ENCODE measurements at places on chromosomes 11 and 22.
A peak's percentile ranks its signal among the peaks of the same experiment; 100 is the strongest.

DNA sequence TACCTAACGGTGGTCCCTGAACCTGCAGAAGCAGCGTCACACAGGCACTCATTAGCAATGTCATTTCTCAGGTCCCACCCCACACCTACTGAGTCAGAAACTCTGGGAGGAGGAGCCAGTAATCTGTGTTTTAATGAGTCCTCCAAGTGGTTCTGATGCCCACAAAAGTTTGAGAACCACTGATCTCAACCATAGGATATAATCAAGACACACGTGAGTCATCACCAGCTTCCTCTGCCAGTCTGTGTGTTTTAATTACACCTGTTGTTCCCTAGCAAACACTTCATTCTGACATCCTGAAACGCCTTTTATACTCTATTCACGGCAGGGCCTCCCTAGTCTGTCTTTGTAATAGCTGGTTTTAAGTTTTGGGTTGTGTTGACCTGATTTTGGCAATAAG lies 5.8 kb downstream of the TECTA start:
- no peak for DNase-seq

DNA sequence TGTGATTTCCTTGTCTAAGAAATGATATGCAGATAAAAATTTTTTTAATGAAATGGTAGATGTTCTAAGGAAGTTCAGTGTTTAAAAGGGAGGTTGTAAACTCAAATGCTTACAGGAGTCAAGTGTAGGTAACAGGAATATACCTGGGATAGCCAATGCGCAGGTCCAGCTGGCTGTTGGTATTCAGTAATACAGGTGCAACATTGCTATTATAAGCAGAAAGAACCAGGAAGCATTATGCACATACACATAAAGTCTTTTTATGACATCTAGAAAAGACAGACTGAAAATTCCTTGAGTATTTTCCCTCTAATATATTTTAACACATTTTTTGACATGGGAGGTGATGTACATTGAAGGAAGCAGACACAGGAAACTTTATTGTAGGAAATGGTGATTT lies 43.6 kb upstream of the B3GNT6 start:
- DNase-seq, result no peak

GRCh38 chr11:64712430-64713015 lies 10.5 kb downstream of the NRXN2 start:
- DNase-seq, result no peak

GRCh38 chr22:30074994-30075393 lies 5.3 kb upstream of the HORMAD2 start:
- DNase-seq, result no peak

- no peak for DNase-seq
Measured at GRCh38 chr11:13042873-13043342, 33.8 kb downstream of the RASSF10 start.

DNA sequence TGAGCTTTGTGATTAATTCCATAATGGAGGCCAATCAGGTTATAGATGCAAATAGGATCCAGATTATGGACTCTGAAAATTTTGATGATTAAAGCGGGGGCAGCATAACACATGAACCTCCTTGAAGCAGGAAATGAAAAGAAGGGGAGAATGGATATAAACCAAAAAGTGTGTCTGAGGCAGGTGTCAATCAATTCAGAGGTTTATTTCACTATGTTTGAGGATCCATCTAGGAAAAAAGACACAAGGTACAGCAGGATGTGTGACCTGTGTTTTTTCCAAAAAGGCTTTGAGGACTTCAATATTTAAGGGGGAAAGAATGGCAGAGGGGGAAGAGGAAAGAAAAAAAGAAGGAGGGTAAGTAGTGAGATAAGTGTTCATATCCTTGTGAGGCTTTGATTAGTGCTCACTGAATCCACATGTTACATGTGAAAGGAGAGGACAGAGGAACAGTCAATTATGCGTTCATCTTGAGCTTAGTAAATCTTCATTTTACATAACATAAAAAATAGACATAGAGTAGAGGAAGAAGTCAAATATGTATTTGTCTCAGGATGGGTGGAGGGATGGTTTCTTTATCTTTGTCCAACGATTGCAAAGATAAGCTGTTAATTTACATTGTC lies 34.1 kb downstream of the MS4A2 start:
- DNase-seq, result no peak

DNA sequence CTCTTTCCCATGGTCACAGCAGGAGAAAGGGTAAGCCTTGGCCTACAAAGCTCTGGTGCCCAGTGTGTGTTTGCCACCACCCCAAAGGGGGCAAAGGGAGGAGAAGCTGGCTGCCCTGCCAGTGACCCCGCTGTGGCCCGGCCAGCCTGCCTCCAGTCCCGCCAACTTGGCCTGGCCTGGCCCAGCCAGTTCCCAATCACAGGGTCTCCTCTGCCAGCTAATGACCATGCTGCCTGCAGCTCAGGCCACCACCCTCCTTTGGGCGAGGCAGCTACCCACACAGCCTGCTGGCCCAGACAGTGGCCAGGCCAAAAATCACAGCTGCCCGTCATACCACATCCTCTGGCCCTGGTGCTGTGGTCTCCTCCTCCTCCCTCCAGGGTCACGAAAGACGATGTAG lies 5.1 kb downstream of the GDPD5 start:
- DNase-seq, result no peak

DNA sequence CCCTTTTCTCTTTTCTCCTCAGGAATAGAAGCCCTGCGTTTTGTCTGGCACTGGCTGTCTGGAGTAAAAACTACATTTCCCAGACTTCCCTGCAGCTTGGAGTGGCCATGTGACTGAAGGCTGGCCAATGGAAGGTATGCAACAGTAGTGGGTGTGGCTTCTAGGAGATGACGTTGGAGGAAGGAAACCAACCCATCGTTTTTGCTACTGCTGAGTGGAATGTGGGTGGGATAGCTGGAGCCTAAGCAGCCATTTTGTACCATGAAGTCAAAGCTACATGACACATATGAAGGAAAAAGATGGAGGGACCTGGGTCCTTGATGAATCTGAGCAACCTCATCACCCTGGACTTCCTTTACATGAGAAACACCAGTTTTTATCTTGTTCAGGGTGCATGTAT lies 19.6 kb downstream of the FGF3 start:
- DNase-seq, result no peak

GRCh38 chr11:54985731-54986130 lies 276.2 kb upstream of the TRIM48 start:
- DNase-seq, result no peak

GRCh38 chr11:4523666-4524065 lies 21.3 kb upstream of the OR52M1 start:
- DNase-seq, result no peak

GRCh38 chr11:22703040-22703439 lies 36.6 kb downstream of the GAS2 start:
- DNase-seq, result no peak

DNA sequence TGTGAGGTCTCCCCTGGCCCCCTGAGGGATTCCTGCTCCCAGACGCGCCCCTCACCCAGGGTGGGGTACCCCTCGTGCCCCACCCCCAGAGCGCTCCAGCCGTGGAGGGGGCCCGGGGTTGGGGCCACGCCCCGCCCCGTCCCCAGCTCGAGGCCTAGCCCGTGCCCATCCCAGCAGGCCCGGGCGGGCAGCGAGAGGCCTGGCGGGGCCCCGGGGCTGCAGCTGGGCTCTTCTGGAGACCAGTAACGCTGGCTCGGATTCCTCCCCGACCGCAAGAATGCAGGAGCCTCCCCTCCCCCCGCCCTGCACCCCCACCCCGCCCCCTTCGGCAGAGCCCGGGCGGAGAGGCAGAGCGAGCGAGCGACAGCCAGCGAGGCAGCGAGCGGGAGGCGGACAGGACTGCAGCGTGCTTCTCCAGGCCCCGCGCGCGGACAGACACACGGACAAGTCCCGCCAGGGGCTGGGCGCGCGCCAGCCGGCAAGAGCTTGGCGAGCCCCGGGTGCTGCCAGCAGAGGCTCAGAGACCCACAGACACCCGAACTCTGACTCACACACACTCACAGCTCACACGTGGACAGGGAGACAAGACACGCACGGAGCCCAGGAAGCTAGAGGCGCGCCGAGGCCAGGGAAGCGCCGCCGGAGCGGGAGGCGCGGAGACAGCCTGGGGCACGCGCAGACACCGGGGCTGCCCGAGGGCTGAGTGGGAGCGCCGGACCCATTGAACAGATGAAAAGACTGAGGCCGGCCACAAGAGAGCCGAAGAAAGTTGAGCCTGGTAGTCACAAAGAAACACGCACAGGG lies 15.2 kb downstream of the BCL9L start:
- DNase-seq, result peak; percentile 71

- no peak for DNase-seq
Measured at GRCh38 chr11:12824281-12825041, 150.2 kb downstream of the TEAD1 start.

GRCh38 chr11:115530752-115531151 lies 26.5 kb upstream of the CADM1 start:
- DNase-seq, result no peak

DNA sequence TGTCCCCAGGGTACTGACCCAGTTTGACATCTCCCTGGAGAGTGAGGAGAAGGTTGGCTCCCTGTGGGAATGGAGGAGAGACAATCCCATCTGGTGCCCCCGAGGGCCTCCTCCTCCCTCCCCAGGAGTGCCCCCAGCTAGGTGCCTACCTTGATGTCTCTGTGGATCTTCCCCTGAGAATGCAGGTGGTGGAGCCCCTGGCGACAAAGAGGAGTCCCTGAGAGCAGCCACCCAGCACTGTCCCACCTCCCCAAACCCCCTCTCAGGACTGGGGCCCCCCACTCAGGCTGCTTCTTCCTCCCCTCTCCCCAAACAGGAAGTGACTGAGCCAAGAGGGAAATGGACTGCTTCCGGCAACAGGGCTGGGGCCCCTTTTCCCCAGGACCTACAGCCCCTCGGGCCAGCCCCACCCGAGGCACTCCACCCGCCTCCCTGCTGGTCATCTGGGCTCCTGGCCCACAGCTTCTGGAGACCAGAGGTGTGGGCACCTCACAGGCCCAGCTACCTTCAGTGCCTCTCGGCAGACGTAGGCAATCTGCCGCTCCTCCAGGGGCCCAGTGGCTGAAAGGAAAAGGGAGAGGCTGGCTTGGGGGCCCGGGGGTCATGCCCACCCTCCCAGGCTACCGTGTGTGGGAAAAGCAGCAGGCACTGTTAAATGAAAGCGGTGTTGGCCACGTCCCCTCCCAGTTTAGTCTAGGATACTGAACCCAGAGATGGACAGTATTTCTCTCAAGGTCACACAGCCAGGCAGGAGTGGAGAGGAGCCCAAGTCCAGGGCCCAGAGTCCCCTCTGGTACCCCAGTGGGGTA lies 1.2 kb downstream of the MAP4K2 start:
- no peak for DNase-seq

DNA sequence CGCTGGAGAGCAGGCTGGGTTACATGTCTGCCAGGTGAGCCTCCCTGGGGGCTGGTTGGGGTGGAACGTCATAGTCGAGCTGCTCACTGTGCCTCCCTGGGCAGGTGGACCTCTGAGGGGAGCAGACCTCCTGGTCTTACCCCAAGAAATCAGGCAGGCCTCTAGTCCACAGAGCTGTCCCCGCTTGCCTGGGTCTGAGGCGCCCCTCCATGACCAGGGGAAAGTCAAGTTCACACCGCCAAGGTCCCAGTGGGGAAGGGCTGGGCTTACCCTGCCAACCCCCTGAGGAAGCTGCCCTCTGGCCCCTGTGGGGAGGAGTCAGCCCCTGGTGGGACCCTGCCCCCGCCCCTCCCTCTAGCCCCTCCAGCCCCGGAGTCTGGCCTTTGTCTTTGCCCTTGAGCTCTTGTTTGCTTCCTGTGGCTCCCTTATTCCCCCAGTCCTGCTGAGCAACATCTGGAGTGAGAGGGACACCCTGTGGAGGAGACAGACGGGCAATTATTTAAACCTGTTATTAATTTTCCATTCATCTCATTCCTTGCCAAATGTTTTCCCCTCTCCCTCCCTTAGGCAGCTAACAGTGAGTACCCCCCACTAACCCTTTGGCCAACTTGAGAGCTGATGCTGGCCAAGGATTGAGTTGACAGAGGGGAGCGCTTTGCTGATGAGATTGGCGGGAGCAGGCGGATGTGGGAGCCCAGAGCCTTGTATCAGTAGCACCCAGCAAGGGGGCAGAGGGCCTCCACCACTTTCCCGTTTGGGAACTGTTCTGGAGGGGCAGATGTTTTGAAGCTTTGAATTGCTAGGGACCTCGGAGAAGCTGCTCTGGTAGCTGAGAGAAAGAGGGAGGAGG lies 83.4 kb downstream of the CEP164 start:
- no peak for DNase-seq

DNA sequence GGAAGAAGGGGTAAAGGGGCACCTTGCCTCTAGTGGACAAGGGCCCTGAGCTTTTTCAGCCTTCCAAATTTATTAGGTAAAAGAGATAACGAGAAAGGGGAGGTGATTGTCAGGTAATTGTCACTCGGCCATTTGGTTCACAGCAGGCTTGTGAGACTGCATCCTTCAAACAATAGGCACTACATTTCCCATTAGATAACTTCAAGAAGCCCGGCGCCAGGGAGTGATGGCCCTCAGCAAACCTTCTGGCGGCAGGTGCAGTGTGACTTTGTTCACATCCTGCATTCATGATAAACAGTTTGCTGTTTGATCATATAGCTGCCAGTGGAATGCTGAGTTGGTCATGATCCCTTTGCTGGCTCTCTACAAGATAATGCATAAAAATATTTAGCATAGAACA lies 185.1 kb downstream of the CWF19L2 start:
- DNase-seq, result no peak

GRCh38 chr22:31123292-31123602 lies 481 bp downstream of the INPP5J start:
- DNase-seq, result no peak

DNA sequence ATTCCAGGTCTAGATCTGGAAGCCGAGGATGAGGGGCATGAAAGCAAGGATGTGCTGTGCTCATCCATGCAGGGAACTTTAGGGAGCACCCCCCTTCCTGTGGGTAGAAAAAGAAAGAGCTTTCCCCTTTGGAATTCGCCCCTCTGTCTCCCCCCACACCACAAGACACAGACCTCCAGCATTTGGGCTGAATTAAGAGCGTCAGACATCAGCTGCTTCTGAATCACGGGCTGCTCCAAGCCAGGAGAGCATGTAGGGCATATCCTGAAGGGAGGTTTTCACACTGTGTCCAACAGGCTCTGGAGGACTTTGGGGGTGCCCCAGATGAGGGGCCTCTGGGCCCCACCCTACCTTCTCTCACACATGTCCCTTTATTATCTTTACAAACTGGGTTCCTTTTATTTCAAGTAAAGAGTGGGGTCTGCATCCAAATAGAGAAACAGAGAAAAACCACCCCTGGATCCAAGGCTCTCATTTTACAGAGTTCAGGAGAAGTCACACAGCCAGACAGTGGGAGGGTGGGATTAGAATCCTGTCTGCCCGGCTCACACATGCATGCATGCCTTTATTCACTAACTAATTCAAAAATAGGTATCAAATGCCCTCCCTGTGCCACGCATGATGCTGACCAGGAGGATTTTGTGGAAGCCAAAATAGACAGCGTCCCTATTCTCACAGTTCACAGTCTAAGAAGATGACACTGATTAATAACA lies 52.8 kb downstream of the LRRC32 start:
- no peak for DNase-seq

GRCh38 chr11:28146123-28146751 lies 38.0 kb downstream of the METTL15 start:
- no peak for DNase-seq

GRCh38 chr11:67113231-67113721 lies 5.8 kb upstream of the KDM2A start:
- DNase-seq, result peak; percentile 17

All from CD4-positive, alpha-beta T cell treated with Interleukin-15 for 4 hours (primary cell).